ENCODE measurements at places on chromosomes 2 and 18.

DNA sequence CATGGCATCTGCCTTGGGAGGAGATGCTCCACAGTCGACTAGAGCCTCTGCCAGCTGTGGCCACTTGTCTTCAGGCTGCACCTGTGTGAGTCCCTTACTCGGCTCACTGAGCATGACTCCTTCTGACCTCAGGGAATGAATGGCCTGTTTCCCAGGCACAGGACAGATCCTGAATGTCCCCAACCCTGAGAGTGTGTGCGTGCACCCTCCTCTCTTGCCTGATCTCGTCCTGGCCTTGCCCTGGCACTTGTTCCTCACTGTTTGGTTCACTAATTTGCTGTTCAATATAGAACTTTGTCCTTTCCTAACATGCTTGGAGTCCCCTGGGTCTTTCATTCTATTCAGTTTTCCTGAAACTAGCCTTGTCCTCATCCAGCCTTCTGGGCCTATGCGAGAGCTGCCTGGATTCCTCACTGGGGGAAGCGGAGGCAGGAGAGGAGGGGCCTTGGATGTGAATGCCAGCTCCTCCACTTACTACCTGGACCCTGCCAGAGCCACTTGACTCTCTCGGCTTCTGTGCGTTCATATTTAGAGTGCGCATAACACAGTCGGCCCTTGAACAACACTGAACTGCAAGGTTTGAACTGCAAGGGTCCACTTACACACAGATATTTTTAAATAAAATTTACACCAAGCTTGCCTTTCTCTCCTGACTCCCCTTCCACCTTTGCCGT is 184.8 kb downstream of the ACKR3 start:
- no peak for DNase-seq

- DNase-seq = no peak
Measured at GRCh38 chr2:68018727-68019126, 44.1 kb downstream of the C1D start.

DNA sequence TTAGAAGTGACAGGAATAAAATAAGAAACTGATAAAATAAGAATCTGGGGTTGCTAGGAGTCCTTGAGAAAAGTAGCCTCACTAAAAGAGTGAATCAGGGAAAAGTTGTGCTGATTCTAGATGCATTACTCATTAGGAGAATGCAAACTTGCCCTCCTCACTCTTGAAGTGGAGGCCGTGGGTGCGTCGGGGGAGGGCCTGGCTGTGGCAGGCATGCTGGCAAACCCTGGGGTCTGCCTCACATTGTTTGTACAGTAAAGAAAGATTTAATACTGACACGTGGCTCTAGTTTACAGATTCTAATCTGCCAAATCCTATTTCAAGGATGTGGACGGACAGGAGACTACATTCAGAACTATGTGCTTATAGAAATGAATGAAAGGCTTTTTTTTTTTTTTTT is 41.9 kb downstream of the TANC1 start:
- DNase-seq = peak; percentile 89

- DNase-seq = no peak
Measured at GRCh38 chr2:167862296-167862695, 385.1 kb downstream of the STK39 start.

- no peak for DNase-seq
Measured at GRCh38 chr2:100535855-100536254, 26.9 kb upstream of the PDCL3 start.

DNA sequence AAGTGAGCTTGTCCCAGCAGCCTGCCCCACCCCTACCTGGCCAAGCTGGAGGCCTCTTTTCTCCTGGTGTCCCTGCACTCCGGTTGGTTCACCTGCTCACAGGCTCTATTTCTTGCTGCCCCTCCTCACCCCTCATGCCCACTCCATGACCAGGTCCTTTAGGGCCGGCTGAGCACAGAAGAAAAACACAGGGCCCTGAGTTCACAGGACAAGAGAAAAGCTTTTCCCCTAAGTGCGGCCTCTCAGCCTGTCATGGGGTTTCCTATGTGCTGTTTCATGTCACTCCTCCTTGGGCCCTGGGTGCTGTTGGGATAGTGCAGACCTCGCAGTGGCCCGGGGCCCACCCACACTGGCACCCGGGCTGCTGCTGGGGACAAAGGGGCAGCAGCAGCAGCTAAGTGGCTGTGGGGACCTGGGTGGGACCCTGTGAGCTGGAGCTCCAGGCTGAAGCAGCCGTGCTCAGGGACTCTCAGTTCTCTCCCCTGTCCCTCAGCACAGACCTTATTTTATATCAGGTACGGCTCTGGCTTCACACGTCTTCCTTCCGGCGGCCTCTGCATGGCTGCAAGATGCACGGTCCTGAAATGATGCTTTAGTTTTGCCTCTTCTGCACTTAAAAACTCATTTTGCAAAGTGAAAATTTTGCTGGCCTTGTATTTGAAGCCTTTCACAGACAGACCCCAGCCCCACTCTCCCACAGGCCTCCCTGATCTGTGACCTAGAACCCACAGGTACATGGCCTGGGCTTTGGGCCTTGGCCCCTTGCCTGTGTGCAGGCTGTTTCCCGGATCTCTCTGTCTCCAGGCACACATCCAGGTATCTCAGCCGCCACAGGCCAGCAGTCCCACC is 71.8 kb downstream of the SH3RF3 start:
- DNase-seq = no peak

GRCh38 chr2:43221124-43221762 is 5.2 kb downstream of the ZFP36L2 start:
- no peak for DNase-seq
